ENCODE measurements at places on chromosomes 4 and X. TPM values are rescaled to one million over a fixed set of nuclear protein-coding genes. Genes with fewer than 3 reads are reported as not detected.

DNA sequence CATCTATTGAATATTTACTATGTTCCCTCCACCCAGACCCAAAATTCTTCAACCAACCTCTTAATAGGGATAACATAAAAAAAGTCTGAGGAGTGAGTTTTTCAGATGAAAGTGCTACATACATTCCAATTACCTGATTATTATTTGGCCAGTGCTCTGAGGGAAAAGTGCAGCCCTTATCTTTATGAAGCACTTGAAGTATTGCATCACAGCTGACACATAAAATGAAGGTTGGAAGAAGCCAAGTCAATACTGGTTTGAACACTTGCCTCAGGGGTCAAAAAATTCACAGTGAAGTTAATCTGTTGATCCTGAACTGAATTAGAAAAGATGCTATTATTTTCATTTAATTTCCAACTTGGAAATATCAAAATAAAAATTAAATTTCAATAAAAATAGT is 498.9 kb downstream of the INPP4B start:
- no peak for DNase-seq

DNA sequence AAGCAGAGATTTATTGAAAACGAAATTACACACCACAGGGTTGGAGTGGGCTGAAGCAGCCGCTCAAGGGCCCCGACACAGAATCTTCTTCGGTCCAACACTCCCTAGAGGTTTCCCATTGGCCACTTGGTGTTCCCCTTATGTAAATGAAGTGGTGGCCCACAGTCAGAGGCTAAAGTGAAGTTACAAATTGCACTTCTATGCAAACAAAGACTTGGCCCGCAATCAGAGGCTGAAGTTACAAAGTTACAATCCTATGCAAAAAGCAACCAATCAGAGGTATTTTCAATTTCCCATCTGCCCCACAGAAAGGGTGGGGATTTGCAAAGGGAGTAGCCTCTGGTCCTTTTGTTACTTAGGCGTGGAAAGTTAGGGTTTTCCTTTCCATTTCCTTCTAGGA is 35.7 kb upstream of the SLC25A43 start:
- no peak for DNase-seq

GRCh38 chrX:103687696-103688201 is 1.2 kb upstream of the MORF4L2 start:
- peak; percentile 75 for DNase-seq

GRCh38 chr4:173018446-173018845 is 150.2 kb upstream of the GALNT7 start:
- no peak for DNase-seq

DNA sequence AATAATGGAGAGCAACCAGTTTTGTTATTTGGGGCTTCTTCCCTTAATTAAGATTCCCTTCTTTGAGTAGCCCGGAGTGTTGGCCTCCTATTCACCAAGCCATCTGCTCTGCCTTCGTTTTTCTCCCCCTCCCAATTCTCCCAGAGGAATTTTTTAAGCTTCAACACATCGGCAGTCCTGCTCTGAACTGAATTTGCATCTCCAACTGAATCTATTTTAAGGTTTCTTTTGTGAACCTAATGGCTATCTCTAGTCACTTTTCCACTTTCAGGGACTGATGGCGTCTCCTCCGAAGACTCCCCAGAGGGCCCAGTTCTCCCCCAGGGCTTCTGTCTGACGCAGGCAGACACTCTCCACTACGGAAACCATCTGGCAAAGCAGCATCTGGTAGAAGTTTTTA is 280.2 kb downstream of the ADGRA3 start:
- DNase-seq, result no peak

DNA sequence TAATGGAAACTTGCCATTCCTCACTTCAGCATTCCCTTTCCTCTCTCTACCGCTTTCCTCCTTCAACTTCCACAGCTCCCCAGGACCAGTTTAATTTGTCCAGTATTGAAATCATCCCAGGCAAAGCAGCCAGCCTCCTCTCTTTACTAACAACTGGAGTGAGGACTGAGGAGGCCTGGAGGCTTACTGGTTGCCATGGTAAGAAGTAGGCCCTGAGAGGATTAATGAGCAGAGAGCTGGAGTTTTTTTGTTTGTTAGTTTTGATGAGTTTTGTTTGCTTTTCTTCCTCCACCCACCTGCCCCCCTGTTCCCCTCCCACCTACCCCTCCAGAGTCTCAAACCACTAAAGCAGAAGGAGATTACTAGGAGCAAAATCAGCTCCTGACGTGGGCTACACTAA is 29.5 kb upstream of the PLP1 start:
- no peak for DNase-seq

The FMR1NB gene
- not detected for total RNA-seq
